ENCODE measurements at places on chromosomes 7 and 10.

DNA sequence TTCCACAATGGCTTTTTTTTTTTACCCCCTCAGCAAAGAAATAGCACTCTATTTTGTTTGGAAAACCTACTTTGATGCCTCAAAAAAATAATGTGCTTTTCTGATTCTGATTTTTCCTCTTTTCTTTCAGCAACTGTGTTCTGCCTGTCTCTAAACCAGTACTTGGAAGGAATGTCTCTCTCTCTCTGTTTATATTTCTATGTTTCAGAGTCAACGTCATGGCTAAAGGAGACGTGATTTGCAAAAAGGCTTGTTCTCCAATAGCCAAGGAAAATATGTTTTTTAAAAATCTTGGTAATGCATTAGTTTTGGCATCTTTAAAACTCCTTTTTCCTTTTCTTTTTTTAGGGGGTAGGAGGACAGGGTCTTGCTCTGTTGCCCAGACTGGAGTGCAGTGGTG, 56.0 kb upstream of the SDK1 start:
- no peak for DNase-seq

DNA sequence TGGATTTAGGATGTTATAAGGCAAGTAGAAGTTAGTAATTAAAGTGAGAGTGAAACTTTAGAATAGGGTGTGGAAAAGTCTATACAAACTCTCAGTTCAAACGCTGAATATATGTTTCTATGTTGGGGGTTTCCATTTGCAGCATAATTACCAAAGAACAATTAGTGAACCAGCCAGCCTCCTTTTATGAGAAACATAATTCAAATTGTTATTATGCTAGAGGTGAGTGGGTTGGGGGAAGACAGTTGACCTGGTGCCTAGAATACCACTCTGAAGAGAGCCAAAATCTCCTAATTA, 435.8 kb downstream of the MDFIC start:
- DNase-seq: no peak

DNA sequence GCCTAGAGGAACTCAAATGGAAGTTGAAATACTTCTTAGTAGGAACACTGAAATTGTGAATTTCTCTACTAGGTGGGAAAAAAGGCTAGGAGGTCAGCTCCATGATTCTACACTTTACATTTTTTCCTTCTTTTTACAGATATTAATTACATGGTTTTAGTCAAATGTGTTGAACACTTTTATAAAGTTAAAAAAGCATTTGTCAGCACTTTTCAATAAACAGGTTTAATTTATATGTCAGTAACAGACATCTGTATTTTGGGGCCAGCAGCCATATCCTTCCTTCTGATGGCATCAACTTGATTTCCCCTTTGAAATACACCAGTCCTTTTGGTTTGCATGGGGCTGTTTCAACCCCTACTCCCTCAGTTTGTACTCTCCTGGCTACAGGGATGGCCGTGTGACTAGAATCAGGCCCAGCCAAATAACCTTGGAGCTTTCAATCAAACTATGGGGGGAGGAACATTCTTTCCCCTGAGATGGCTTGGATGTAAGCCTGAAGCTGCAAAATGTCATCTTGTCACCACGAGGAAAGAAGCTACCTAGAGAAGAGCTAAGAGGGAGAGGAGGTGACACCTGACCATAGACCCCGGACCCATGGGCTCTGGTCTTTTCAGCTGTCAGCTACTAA, 171.0 kb upstream of the NEBL start:
- no peak for DNase-seq

GRCh38 chr10:101292194-101293006, 61.6 kb upstream of the BTRC start:
- DNase-seq: no peak

GRCh38 chr10:107553470-107553869, 389.0 kb upstream of the SORCS1 start:
- DNase-seq: no peak

DNA sequence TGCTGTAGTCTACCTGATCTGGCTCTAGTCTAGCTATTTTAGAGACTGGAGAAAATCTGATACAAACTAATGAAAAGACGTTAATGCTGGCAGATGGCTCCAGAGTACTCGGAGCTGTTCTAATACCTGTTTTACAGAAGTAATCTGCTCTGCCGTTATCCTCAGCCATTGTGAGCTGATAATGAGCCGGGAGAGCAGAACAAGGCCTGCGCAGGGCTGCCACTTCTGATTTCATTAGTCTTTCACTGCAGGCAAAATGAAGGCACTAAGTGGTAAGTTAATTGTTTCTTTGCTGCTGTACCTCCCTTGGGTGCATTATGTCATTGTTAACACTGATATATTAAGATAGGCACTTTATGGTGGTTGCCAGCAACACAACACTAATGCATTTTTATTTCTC, 456.4 kb upstream of the PFKP start:
- DNase-seq: no peak

DNA sequence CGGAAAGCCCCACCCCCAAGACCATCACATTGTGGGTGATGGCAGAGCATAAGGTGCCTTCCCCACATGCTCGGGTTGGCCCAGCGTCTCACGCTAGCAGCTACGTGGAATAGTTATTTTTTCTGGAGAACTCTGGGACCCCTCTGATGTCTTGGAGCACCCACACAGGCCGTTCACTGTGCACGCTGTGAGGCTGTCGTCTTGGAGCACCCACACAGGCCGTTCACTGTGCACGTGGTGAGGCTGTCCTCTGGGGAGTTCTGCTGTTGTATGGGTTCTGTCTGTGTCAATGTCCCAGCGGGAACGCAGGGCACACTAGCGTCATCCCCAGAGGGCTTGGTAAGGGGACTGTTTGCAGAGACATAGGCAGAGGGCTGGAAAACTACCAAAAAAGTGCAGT, 38.8 kb upstream of the FAM20C start:
- DNase-seq: peak; percentile 46

GRCh38 chr7:121279060-121279620, 49.7 kb upstream of the WNT16 start:
- DNase-seq: no peak

GRCh38 chr10:51422311-51423120, 276.9 kb downstream of the CSTF2T start:
- DNase-seq: no peak

- no peak for DNase-seq
Observed at GRCh38 chr7:87000344-87000743, 59.1 kb downstream of the ELAPOR2 start.

GRCh38 chr7:21300692-21301091, 127.2 kb upstream of the SP4 start:
- no peak for DNase-seq

GRCh38 chr10:121615435-121615793, 17.2 kb upstream of the FGFR2 start:
- DNase-seq: no peak

GRCh38 chr7:115779561-115779960, 251.0 kb downstream of the TFEC start:
- no peak for DNase-seq

- no peak for DNase-seq
Observed at GRCh38 chr10:70830164-70830563, 14.4 kb downstream of the SGPL1 start.

DNA sequence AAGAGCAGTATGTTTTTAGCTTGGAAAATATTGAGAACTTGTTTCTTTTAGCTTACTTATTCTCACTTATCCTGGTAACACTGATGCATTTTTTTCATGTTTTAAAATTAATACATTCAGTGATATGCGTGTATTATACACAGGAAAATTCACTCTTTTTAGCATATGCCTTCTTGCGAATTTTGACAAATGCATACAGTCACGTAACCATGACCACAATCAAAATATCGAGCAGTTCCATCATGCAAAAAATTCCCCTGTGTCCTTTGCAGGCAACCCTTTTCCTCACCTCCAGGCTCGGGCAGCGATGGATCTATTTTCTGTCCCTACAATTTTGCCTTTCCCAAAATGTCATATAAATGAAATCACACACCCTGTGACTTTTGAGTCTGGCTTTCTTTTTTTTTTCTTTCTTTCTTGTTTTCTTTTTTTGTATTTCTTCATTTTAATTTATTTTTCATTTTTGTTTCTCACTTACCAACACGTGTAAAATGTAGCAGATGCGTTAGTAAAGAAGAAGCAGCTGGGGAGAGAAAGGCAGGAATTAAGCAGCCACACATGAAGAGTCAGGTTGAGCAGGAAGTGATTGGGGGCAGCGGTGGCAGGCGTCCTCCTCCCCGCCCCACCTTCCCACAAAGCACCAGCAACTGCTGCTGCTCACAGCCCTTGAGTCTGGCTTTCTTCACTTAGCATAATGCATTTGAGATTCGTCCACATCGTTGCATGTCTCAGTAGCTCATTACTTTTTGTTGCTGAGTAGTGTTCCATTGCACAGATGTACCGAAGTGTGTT, 29.9 kb downstream of the ADRB1 start:
- DNase-seq: no peak

DNA sequence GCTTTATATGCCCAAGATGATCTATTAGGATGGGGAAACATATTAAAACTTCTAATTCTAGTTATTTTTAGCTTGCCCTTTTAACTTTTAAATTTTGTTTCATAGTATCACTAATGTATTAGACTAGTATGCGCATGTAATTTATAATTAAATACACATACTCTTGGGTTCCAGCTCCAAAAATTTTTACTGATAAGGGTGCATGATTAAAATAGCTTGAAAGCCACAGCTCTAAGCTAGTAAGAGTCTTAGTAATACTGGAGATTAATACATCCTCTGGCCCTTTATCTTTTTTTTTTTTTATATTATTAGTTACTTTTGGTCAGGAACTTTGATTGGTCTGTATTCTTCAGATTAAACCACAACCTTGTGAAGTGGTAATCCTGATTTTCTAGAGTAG, 53.6 kb downstream of the ATXN7L1 start:
- DNase-seq: no peak

GRCh38 chr10:104966563-104967297, 325.6 kb downstream of the SORCS3 start:
- no peak for DNase-seq

DNA sequence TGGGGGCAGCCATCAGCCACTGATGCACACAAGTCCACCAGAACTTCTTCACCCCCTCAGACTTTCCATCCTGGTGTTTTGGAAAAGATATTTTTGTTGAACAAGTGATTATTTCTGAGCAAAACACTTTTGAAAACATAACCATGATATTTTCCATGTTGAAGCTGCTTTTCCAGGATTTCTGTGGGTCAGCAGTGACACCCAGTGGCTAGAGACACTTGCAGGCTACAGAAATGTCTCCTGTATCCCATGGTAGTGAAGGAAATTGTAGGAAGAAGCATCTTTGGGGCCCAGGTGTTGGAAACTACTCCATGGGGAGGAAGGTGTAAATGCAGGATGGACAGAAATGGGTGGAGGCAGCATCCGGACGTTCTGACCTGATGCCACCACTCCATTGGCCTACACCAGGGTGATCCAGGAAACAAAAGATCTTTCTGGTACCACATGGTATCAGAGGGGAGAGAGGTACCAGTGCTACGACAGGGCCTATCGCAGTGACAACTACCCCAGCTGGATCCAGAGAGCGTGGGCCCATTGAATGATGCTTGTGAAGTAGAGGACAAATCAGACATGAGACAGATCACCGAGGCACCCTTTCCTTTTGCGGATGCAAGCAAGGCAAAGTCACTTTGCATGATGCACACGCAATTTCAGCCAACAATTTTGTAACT, 111.7 kb upstream of the COBL start:
- no peak for DNase-seq

GRCh38 chr7:43880596-43880995, 11.3 kb upstream of the MRPS24 start:
- no peak for DNase-seq

DNA sequence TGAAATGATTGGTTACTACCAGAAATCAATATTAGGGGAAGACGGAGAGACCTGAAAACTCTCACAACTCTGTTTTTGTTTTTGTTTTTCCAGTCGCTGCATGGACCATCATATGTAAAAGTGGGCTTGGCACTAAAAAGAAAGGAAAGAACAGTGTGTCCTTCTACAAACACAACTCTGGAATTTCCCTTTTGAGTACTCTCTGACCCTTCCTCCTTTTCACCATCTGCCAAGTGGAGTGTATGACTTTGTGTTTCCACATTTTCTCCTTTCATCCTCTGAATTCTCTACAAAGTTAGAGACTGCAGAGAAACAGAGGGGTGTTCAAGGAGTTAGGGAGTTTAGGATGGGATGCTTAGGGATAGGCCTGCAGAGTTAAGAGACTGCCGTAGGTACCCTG, 92.0 kb downstream of the MDFIC start:
- DNase-seq: no peak

- no peak for DNase-seq
Observed at GRCh38 chr7:137836541-137836940, 10.2 kb downstream of the DGKI start.

DNA sequence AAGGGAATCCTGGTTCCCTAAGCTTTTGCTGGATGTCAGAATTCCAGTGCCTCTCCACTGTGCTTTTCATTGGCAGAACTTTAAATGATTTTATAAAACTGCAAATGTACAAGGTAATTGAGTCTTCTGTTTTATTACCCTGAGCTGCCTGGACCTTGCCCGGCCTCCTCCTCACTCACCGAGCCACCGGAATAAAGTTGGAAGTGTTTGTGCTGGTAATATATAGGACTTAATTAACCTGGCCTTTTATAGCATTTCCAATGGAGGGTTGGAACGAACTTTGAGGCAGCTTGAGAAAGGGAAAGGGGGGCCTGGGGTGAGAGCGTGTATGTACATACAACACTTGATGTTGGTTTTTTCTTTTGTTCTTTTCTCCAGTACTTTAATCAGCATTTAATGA, 43.4 kb downstream of the ZNF503 start:
- DNase-seq: no peak

- no peak for DNase-seq
Observed at GRCh38 chr7:41045556-41046123, 657.2 kb downstream of the INHBA start.

DNA sequence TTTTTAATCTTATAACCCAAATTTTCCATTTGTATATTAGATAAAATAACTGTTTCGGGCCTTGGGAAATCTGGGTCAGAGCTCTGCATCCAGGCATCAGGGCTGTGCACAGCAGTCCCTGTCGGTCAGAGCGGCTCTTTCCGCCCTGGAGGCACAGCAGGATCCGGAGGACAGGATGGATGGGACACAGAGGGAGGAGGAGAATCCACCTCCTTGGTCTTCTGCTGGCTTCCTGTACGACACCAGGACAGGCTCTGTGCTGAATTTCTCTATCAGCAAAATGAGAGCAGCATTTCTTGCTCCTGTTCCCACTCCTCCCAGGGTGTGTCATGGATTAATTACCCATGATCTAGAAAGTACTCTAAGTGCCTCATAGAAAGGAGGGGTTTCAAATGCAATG, 254.9 kb downstream of the SKAP2 start:
- no peak for DNase-seq

- DNase-seq: no peak
Observed at GRCh38 chr10:121823993-121824463, 103.8 kb downstream of the ATE1 start.

DNA sequence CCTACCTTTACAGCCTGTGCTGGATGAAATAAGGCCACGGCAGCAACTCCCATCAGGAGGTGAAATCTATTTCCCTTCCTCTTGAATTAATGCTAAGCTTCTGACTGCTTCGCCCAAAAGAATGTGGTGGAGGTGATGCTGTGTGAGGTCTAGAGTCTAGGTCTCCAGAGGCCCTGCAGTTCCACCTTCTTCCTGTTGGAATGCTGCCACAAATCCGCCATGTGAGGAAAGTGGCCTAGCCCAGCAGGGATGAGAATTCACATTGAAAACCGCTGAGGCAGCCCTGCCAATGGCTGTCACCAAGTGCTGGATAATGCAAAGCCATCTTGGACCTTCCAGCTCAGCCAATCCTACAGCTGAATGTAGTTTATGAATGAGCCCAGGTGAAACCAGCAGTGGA, 28.0 kb downstream of the RHOBTB1 start:
- no peak for DNase-seq

GRCh38 chr7:77537778-77538280, 734 bp downstream of the PTPN12 start:
- DNase-seq: peak; percentile 80
